Adipocyte (in vitro differentiated cells): ENCODE measurements at places on chromosomes 16 and 17.

GRCh38 chr17:41537990-41538389 is 9.9 kb upstream of the KRT19 start:
- no peak for DNase-seq

- no peak for DNase-seq
These were observed 17.0 kb upstream of the THAP11 start for GRCh38 chr16:67825119-67825518.

GRCh38 chr17:72142614-72143013 is 21.8 kb downstream of the SOX9 start:
- DNase-seq, result no peak

- DNase-seq, result peak; percentile 85
These were observed 12.1 kb downstream of the CYB561 start for GRCh38 chr17:63433746-63434591.

GRCh38 chr16:87195161-87195560 is 122.0 kb downstream of the C16orf95 start:
- no peak for DNase-seq

DNA sequence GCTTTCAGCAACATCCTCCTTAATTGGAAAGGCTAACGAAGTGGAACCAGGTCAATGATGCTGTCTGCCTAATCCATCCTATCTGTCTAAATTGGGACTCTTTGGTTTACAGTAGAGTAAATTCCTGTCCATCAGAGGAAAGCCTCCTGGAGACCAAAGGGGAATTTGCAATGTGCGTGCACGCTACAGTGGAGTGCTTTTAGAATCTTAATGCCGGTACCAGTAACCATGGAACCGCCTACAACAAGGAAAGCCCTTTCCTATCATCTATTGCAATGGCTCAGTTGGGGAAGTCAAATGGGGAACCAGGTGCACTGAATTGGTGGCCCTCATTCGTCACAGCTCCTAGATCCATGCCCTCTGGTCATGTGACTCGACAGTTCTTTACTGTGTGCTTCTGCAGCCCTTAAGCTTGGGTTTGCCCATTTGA is 110.1 kb downstream of the XYLT1 start:
- DNase-seq, result no peak
